ENCODE measurements at places on chromosomes 4 and X.

- no peak for DNase-seq
Observed at GRCh38 chr4:55080174-55080865, 45.1 kb downstream of the KDR start.

GRCh38 chr4:12071316-12071715 lies 642.6 kb upstream of the HS3ST1 start:
- no peak for DNase-seq

GRCh38 chrX:11579636-11580600 lies 85.8 kb downstream of the ARHGAP6 start:
- DNase-seq: no peak

GRCh38 chr4:158523990-158524535 lies 2.4 kb downstream of the RXFP1 start:
- DNase-seq: no peak

- DNase-seq: no peak
Observed at GRCh38 chr4:17206829-17207801, 304.8 kb downstream of the QDPR start.

DNA sequence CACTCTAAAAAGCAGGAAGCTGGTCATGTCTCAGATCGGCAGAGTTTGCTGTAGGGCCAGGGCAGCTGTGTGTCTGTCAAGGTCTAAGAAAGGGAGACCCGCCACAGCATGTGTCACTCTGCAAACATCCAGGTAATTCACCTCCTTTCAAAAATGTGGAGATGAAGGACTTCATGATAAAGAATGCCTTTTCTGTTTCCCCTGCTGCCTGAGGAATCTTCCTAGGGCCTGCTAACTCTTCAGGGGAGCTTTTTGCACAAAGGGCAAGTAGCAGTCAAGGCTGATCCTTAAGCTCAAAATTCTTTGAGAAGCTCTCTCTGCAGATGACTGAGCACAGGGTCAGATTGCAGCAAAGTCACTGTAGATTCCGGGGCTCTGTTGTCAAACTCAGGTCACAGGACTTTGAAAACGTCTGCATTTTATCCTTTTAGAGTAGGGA lies 21.1 kb downstream of the RASL11B start:
- DNase-seq: no peak

- DNase-seq: no peak
Observed at GRCh38 chrX:116827063-116827462, 364.3 kb upstream of the CT83 start.

GRCh38 chrX:24149351-24150050 lies at the start of gene ZFX:
Gene ZFX, plus strand, starts transcription at chrX:24149729. Its CDS starts 23,014 bp downstream, at chrX:24172743.
- DNase-seq: peak; percentile 63

- DNase-seq: no peak
Observed at GRCh38 chr4:21753084-21753760, 195.3 kb downstream of the KCNIP4 start.

GRCh38 chrX:74931214-74931613 lies 6.0 kb upstream of the NEXMIF start:
- no peak for DNase-seq

GRCh38 chr4:143253166-143253565 lies 68.4 kb downstream of the USP38 start:
- no peak for DNase-seq

GRCh38 chrX:40300286-40300890 lies 202.6 kb upstream of the BCOR start:
- no peak for DNase-seq

DNA sequence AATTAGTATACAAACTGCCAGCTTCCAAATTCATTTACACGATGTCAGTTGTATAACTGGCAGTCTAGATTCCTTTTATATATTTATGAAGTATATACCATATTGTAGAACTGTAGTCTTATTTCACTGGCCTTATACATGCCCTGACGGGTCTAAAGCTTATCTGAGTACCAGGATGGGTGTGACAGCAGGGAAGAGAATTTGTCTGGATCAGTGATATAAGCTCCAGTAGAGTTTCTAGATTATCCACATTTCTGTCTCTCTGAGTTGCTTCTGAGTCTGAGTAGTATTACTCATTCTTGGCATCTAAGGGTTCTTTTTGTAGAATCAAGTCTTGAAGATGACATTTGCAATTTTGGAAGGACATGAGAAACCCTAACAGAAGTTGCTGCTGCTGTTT lies 101.3 kb downstream of the RPA4 start:
- no peak for DNase-seq

DNA sequence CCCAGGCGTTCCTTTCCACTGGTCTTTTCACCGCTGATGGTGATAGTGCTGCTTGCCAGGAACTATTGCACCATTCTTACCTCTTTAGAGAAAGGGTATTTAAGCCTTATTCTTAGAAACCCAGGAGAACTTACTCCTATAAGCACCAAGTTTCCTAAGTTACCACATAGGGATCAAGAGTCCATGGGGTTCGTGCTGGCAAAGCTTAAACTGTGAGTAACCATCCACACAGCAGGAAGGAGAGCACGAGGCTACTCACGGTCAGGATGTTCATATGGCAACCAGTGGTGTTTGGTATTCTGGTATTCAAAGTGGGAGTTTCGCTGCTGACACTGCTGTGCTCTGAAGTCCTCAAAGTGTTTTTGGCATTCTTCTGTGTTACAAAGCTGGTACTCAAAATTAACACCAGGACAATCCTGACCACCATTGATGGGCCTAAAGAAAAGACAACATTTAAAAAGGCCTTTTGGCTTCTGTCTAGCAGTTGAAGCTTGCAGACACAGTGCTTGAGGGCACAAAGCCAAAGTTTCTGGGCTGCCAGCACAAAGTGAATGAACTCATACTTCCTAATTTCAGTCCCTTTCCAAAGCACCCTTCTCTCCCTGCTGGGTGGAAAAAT lies 256.9 kb downstream of the ADAMTS3 start:
- no peak for DNase-seq

GRCh38 chrX:20412871-20413486 lies 146.3 kb upstream of the RPS6KA3 start:
- DNase-seq: peak; percentile 15

GRCh38 chr4:1234309-1234695 lies 14.6 kb downstream of the CTBP1 start:
- no peak for DNase-seq

- no peak for DNase-seq
Observed at GRCh38 chr4:42252315-42252714, 99.9 kb upstream of the BEND4 start.

GRCh38 chr4:158529505-158529904 lies 7.8 kb downstream of the RXFP1 start:
- DNase-seq: no peak

Measured in T follicular helper cell (primary cell).